ENCODE measurements at places on chromosomes 6 and 20.

DNA sequence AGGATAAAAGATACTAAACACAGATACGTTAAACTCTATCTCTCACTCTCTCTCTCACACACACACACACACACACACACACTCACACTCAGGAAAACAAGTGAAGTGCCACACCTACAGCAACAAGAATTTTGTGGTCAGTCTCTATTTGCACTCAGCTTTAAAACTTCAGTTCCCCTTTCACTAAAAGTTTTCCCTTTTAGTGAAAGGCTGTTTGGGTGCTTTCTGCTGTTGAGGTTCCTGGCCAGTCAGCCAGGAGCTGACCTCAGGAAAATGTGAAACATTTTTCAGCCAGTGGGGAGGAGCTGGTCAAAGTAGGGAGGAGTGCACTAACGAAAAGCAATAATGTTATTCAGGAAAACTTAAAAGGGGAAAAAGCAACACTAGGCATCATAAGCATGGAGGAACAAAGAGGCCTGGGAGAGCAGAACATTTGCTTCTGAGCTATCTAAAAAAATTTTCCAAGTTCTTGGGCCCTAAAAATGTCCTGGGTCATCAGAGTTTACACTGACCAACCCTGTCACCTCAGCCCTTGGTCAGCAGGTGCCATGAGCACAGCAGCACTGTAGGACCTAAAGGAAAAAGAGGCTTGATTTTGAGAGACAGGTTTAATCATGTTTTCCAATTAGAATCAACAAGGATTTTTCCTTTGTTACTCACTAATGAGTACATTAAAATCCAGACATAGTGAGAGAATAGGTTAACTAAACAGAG is 30.7 kb upstream of the NT5E start:
- no peak for DNase-seq

DNA sequence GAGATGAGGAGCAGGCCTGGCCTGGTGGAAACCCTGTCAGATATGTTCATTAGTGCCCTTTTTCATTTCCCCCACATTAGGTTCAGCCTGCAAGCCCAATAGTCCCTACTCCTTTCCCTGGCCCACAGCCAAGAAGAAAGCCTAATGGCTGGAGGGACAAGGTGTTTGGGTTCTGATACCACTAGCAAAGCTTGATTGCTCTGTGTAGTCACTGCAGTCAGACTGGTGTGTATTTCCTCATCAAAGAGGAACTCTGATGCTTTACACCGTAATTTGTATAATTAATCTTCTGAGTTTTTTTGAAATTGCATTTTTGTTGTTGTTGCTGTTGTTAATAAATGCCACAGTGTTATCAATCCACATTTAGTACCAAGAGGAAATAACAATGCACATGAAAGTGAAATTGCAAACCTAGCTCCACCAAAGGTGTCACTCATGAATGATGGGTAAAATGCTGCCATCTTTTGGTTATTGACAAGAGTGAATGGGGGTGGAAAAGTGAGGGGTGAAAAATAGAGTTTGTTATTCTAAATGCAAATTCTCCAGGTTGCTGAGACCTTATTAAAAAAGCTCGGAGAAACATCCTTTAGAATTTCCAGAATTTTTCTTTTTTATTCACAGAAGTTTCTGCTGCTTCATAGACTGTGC is 320.2 kb upstream of the POU3F2 start:
- DNase-seq = no peak

DNA sequence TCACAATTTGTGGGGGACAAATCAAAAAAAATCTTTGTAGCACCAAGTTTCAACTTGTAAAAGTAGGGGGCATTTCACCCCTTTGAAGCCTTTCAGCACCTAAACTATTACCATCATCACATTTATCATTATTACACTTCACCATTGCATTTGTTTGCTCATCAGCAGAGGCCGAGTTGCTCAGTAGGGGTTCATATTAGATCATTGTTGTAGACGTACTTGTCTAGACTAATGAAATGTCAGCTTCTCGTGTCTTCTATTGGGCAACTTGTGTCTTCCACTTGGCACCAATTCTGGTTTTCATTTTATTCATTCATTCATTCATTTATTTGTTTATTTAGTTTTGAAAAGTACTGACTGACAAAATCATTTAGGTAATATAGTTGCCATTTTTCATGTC is 338.3 kb upstream of the KCNQ5 start:
- no peak for DNase-seq

GRCh38 chr6:154482858-154483257 is 27.6 kb downstream of the CNKSR3 start:
- no peak for DNase-seq

GRCh38 chr6:88388589-88388988 is 222.4 kb upstream of the CNR1 start:
- DNase-seq = no peak

DNA sequence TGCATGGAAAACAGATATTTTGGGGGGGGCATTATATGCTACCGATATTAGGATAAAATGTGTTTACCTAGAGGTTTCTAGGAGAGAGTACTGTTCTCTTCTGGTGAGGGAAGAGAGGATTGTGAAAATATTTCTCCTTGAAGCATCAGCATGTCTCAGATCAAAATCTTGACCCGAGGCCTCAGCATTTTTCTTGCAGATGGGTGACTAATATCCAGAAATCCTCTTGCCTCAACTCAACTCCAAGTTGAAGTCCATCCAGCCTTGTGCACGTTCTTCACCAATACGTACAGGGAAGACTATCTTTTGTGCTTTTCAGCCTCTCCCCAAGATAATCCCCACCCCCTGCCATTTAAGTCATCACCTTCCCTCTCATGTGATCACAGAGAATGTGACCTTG is 59.5 kb downstream of the PRND start:
- peak; percentile 22 for DNase-seq

GRCh38 chr6:10481101-10481500 is 40.0 kb upstream of the GCNT2 start:
- DNase-seq = no peak

DNA sequence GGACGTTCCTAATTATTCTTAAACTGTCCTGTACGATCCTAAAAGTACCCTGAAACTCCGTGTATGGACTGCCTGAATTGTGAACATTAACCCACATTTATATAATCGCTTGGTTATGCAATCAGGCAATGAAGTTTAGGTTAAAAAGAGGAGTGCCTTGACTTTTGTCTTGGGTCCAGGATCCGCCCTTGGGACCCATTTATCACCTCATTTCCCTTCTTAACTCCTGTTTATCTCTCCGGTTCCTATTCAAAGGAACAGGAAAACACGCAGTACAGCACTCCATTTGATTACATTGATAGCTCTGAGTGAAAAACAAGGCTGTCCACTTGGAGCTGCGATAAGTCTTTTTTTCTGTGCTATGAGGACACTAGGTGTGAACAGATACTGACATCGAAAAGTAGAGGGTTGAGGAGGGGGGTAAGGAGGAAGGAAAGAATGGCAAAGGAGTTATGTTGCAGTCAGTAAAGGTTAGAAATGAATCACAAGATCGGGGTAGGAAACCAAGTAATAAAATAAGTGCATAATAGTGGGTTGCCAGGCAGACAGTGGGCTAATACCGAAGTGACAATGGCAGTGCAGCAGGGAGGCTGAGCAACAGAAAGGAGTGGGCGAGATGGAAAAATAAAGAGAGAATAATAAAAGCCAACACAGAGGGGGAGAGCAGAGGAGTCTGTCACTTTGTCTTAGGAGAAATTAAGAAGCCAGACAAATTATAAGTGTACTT is 15.9 kb upstream of the PCK1 start:
- DNase-seq = no peak

DNA sequence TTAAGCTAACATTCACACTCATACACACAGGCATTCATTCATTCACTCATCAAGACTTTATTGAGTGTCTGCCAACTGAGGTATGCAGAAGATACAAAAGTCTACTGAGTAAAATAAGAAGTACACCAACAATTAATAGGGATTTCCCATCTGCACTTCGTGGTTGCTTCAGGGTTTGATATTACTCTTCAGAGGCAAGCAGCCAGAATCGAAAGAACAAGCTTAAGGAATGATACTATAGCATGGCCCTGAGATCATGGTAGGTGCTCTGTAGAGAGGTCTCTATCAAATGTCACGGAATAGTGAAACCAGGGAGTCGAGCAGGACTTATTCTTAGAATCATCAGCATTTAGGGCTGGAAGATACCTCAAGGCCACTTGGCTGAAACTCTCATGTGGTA is 135.4 kb downstream of the NRN1 start:
- no peak for DNase-seq

DNA sequence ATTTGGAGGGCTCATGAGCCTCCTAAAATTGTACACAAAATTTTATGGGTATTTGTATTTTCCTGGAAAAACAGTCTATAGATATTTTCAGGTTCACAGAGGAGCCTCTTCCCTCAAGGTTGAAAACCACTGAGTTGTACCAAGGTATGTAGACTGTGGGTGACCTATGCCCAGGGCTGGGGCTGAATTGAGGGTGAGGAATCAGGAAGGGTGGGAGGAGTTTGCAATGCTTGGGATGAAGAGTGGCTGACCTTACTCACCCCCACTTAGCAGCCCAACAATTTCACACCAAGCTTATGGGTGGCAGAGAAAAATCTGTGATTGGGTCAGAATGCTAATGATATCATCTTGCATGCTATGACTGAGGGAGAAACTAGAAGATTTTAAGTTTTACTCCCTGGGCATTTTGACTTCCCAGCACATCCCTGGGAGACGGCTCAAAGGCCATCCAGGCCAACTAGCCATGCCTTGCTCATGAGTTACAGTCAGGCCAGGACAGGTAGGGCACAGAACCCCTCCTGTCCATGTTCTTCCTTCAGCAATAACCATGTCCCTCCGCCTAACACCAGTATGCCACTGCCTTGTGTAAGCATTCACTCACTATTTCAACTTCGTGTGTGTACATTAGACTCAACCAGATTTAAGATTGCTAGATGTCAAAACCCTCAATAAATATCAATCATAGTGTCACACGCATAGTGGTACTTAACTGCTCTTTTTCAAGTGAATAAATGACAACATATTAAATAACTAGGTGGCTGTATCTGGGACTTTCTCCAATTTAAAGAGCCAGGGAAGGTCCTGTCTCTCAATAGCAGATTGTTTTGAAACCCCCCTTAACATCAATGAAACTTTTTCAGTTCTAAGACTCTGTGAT is 16.6 kb downstream of the ADTRP start:
- no peak for DNase-seq

- DNase-seq = peak; percentile 62
Observed at GRCh38 chr6:42405021-42405420, 46.7 kb downstream of the TRERF1 start.

DNA sequence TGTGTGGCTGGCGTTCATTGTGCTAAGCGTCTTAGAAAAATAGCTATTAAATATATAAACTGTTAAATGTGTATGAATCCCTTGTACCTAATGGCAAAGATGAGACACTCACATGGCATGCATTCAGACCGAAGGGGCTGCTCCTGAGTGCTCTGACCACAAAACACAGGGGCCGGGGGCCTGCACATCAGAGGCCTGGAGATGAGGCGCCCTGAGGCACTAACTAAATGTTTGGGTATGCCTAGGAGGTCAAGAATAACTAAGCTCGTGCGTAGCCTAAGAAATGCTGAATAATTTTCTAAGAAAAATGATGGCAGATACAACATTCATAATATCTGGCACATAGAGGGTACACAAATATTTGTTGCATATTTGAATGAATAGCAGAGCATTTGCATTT is 92.5 kb downstream of the PSMB1 start:
- DNase-seq = peak; percentile 85

DNA sequence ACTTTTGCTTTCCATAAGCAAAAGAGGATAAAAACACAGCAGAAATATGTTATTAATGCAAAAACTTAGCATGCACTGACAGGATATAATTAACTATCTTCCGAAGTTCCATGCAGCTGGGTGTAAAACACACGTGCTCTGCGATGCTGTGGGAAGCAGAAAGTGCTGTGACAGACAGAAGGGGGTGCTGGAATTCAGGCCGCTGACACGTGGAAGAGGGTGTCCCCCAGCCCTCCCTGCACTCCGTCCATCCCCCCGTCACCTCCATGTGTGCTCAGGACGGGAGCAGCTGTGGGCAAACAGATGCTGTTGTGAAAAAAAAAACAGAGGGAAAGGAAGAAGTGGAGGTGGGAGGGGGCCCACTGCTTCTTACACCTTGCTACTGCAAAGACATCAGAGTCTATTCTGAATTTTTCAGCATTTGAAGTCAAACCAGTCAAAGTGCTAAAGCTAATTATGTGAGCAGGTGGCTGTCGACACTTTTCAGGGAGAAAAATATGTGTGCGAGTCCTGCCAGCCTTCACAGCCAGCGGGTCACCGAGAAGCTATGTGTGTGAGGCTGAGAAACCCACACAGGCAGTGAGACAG is 175.9 kb upstream of the AFDN start:
- DNase-seq = peak; percentile 55

DNA sequence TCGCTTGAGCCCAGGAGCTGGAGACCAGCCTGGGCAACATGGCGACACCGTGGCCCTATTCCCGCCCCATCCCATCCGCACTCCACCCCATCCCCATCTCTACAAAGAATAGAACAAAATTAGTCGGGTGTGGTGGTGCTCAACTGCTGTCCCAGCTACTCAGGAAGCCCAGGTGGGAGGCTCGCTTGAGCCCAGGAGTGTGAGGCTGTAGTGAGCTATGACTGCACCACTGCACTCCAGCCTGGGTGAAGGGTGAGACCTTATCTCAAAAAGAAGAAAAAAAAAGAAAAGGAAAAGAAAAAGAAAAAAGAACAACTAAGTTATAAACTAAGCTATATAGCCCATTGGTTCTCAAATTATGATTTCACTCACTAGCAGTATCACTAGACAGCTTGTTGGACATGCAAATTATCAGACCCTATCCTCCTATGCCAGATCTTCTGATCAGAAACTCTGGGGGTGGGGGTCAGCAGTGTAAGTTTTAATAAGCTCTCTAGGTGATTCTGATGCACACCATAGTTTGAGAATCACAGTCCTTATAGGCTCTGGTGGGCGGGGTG is 491 bp upstream of the ITCH start:
- DNase-seq = no peak

Data from islet precursor cell (in vitro differentiated cells).